Stimulated activated CD4-positive, alpha-beta T cell treated with anti-CD3 and anti-CD28 coated beads, Interleukin-15, amount 100 ng/mL, for 48 hours (primary cell): ENCODE measurements at places on chromosomes 11 and 22.

GRCh38 chr11:91996526-91996925, 228.1 kb upstream of the FAT3 start:
- DNase-seq: no peak

GRCh38 chr22:20577045-20577444, 69.6 kb downstream of the MED15 start:
- DNase-seq: no peak

- DNase-seq: no peak
Observed at GRCh38 chr11:13535819-13536218, 40.0 kb upstream of the PTH start.

DNA sequence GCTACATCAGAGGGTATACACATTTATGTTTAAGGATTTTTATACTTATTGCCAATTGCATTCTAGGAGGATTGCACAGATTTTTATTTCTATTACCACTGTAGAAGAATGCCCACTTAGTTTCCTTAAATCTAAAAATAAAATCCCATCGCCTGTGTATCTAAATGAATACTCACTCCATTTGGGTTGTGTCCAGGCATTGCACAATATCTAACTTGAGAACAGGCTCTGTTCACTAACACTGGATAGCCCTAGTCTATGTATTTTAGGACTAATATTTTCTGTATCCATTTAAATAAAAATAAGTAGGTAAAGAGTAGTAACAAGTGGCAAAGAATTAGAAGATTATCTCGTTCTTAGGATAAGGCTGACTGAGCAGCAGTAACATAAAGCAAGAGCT, 4.1 kb downstream of the C11orf52 start:
- DNase-seq: no peak

- no peak for DNase-seq
Observed at GRCh38 chr11:43589601-43590250, 90.8 kb upstream of the HSD17B12 start.

GRCh38 chr22:38034884-38035529, 22.2 kb upstream of the PICK1 start:
- DNase-seq: no peak

DNA sequence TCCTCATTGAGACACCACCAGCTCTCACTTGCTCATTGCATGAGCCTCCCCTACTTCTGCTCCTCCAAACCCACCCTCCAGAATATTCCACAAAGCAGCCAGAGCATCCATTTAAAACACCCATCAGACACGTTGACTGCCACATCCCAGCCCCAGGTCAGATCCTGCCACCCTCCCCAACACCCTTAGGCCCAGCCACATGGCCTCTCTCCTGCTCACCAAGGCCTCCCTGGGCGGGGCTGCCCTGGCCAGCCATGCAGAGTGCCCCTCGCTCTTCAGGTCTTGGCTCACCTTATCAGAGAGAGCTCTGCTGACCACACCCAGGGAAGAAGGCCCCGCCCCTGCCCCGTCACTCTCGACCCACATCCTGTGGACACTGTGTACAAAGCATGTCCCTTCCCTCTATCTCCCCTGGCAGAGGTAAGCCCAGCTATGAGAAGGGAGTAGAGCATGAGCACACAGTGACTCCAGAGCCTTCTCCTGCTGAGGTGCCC, 106.8 kb downstream of the MICAL3 start:
- DNase-seq: no peak
